NCI-H2081 (cell line): ENCODE measurements at places on chromosomes 2 and 18.
A peak's percentile ranks its signal among the peaks of the same experiment; 100 is the strongest.

DNA sequence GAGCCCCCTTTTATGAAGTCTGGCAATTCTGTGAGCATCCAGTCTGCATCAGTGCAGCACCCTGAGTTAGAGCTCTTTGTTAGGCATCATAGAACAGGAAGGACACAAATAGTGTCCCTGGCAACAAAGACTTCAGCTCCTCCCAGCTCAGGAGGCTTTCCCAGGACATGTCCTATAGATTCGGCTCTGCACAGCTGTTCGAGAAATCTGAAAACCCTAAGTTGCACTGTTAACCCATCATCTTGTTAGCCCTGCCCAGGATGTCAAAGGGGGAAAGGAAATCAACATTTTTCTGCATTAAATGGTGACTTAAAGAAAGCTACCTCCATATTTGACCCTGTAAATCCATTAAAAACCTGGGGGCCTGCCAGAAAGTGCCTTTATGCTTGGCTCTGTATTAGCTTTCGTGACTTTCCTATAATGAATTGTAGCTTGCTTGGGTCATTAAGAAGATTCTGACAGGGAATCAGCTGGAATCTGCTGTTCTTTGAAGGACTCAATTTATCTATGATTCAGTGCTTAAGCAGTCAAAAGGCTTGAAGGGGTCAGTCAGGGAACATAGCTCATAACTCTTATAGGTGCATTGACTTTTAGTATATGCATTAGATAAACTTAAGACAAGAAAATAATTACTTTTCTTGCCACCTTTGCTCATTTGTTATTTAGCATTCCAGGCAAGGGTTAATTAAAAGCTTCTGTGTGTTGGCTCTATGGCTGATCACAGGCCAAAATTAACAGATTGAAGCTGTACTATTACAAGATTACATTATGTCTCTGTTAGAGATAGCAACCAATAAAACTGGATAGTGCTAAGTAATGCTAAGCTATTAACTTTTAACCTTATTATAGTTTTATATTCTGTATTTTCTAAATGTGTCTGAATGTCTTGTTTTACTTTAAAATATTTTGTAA lies 20.6 kb downstream of the ERMN start:
- no peak for DNase-seq

DNA sequence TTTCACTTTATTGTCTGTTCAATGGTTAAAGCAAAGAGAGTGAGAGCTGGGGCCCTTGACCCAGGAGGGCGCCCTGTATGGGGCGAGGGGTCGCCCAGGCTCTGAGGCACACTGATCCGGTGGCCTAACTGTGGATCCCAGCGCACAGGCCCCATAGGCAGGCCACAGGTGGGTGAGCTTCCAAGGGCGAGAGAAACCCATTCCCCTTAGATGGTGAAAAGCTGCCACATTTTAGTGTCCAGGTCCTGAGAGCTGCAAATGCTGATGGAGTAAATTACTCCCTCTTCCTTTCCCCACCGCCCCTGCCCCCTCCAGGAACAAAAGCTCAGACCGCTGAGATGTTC lies 5.9 kb upstream of the DLX2 start:
- DNase-seq = no peak

DNA sequence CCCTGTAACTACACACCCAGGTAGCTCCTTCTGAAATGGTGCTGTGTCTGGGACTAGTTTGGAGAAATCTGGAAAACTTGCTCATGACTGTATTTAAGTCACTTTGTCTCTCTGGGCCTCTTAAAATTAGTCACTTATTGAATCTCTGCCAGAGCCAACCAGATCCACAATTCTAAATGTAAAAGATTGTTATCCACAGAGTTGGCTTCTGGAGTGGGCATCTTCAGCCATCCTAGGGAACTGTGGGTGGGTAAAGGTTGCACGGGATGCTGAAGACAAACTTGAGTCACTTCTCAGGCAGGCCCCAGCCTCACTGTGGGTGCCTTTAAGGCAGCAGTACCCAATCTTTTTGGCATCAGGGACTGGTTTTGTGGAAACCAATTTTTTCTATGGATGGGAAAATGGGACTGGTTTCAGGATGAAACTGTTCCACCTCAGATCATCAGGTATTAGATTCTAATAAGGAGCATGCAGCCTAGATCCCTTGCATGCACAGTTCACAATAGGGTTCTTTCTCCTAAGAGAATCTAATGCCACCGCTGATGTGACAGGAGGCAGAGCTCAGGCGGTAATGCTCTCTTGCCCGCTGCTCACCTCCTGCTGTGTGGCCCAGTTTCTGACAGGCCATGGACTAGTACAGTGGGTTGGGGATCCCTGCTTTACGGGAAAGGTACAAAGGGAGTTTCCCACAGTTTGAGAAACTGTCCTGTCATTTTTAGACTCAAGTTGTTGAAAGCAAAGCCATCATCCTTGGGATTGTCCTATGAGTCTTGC lies 98.3 kb upstream of the SPRED2 start:
- DNase-seq = no peak

- DNase-seq = no peak
Measured at GRCh38 chr2:154974041-154974440, 275.5 kb downstream of the KCNJ3 start.

DNA sequence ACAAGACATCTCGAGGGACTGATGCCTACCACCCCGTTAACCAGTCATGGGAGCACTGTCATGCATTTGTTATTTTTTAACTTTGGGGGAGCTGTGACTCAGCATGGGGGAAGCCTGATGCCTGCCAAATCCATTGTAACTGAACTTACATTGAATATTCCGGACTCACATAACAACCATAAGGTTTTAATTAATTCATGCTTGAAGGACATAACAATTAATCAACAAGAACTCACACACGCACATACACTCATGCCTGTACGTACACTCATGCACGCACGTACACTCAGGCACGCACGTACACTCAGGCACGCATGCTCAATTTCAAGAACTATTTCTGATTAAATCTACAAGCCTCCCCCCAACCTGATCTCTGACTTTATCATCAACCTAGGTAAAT lies 1639.1 kb downstream of the SUCLG1 start:
- no peak for DNase-seq

DNA sequence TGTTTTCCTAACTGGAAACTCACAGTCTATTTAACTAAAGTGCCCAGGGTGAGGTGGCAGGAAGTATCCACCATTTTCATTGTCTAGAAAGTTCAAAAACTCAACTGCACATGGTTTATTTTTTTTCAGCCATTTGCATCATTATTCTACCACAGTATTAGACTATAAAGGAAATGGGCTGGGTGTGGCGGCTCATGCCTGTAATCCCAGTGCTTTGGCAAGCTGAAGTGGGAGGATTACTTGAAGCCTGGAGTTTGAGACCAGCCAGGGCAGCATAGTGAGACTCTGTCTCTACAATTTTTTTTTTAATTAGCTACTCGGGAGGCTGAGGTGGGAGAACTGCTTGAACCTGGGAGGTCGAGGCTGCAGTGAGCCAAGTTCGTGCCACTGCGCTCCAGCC lies 213.8 kb downstream of the MYO3B start:
- DNase-seq = no peak

GRCh38 chr2:216903470-216903869 lies 43.6 kb upstream of the TNP1 start:
- no peak for DNase-seq

DNA sequence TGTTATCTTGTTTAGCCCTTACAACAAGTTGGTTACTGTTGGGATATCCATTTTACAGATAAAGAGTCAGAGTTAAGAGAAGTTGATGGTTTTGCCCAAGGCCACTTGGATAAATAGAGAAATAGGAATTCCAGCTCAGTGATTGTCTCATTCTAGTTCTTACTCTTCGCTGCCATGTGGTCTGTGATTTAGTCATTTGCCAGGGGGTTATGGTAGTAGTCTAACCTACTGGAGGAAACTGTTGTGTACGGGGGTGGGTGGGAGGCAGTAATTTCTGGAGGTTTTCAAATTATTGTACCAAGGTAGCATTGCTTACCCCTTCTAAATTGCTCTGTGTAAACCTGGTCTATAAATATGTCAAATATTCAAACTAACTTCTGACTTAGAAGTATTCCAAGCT lies 110.4 kb downstream of the MAP2 start:
- DNase-seq = no peak

- DNase-seq = no peak
Measured at GRCh38 chr2:217108086-217108485, 248.2 kb upstream of the TNP1 start.

GRCh38 chr2:118774458-118775133 lies 72.9 kb downstream of the EN1 start:
- peak; percentile 8 for DNase-seq

GRCh38 chr2:27249891-27250651 lies 12.8 kb downstream of the SLC30A3 start:
- DNase-seq = no peak

GRCh38 chr2:231016566-231017230 lies 20.6 kb upstream of the C2orf72 start:
- no peak for DNase-seq

- DNase-seq = no peak
Measured at GRCh38 chr2:61759718-61760117, 94.1 kb downstream of the FAM161A start.

- no peak for DNase-seq
Measured at GRCh38 chr18:74589021-74589420, 8.6 kb upstream of the ZNF407 start.

- no peak for DNase-seq
Measured at GRCh38 chr2:229226382-229226781, 44.7 kb downstream of the PID1 start.

DNA sequence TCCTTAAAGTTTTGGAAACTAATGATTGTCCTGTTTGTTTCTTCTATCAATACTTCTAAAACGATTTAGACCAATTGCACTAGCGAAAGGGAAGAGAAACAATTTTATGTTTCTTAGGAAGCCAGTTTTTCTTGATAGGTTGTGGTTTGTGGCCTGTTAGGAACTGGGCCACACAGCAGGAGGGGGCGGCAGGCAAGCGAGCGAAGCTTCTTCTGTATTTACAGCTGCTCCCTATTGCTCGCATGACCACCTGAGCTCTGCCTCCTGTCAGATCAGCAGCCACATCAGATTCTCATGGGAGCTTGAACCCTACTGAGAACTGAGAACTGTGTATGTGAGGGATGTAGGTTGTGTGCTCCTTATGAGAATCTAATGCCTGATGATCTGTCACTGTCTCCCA lies 201.5 kb upstream of the PXDN start:
- no peak for DNase-seq

GRCh38 chr2:159484532-159484931 lies 131.8 kb downstream of the BAZ2B start:
- DNase-seq = peak; percentile 38

- DNase-seq = peak; percentile 54
Measured at GRCh38 chr2:190781604-190782198, 98.9 kb upstream of the GLS start.

GRCh38 chr2:121697108-121697631 lies 39.5 kb downstream of the NIFK start:
- DNase-seq = no peak

- DNase-seq = no peak
Measured at GRCh38 chr2:230908595-230909191, 16.3 kb downstream of the GPR55 start.

GRCh38 chr2:65231892-65232477 lies 4.4 kb downstream of the ACTR2 start:
- no peak for DNase-seq

- no peak for DNase-seq
Measured at GRCh38 chr2:47568164-47568850, 165.4 kb downstream of the MSH2 start.

- no peak for DNase-seq
Measured at GRCh38 chr2:42353792-42354429, 7.1 kb downstream of the COX7A2L start.

- no peak for DNase-seq
Measured at GRCh38 chr2:60764736-60765534, 8.9 kb downstream of the PAPOLG start.

GRCh38 chr18:42872838-42873237 lies 242.6 kb downstream of the RIT2 start:
- DNase-seq = no peak

GRCh38 chr18:36759167-36759776 lies 69.5 kb downstream of the TPGS2 start:
- DNase-seq = no peak

DNA sequence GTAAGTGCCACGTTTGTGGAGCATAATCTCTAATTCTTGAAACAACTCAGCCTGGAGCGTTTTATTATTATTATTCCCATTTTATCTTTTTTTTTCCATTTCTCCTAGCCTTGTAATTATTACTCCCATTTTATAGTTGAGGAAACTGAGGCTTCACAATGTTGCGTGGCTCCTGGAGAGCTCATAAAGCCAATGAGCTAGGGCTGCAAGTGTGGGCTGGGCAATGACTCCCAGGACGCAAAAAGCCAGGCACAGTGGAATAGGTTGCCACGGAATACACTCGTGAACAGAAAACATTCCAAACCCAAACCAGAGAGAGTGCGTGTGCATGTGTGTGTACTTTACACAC lies 13.5 kb upstream of the KLF11 start:
- DNase-seq = no peak
